ENCODE measurements at places on chromosomes 12 and 14.

DNA sequence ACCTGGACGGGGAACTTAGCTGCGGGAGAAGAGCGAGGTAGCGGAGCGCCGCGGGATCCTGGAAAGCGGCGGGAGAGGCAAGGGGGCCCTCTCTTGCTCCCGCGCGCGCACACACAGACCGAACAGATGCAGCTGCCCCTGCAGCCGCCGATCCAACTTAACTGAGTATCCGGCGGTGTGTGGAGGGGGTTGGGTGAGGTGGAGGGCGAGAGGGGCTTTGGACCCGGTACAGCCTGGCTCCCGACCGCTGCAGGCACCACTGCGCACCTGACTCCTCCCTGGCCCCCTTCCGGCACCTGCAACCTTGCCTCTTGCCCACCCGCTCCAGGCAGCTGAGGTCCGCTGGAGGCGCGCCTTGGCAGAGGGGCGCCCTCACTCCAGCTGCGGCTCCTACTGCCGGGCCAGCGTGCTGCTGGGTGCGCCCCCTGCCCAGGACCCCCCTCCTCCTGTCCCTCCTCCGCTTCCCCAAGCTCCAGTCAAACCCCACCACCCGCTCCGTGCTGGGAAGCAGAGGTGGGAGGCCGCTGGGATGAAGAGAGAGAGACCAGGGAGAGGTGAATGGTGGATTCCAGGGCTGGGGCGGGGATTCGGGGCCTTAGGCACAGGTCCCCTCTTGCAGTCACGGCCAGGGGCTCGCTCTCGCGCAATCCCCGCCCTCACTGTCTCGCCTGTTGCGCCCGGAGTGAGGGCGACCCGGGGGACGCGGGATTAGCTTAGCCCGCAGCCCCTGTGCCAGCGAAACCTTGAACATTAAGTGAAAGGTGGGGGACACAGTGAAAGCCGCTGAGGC lies 2.6 kb downstream of the DIO3 start:
- DNase-seq, result no peak

DNA sequence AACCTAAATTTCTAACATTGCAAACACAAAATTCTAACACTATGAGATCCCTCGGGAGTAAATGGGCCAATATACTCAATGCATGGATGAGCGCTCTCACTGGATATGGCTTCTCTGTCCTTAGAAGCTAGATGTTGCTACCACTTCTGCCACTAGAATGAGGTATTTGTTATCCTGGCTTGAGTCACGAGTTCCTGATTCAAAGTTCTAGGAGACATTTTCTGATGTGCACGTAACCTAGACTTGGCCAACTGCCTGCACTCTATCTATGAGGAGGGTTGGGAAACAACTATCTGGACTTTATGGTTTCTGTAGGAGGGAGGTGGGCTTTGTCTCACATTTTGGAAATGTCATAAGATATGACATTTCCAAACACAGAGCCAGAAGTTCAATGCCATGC lies 37.6 kb downstream of the FERMT2 start:
- DNase-seq, result no peak

- no peak for DNase-seq
Observed at GRCh38 chr12:10362325-10362724, 27.5 kb downstream of the KLRK1 start.

DNA sequence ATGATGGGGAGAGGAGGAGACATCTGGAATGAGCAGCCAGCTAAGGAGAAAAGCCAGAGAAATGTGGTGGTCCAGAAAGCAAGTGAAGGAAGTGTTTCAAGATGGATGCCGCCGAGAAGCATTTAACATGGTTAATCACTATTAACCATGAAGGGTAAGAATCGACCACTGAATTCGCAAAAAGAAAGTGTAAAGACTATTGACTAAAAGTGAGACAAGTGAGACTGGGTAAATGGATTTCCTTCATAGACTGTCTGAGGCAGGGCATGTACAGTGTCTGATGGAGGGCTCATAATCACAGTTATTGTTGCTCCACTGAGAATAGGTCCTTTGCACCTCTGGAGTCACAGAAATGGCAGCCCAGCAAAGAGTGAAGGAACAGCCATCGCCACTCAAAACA lies 25.3 kb upstream of the CLMN start:
- DNase-seq, result no peak

- no peak for DNase-seq
Observed at GRCh38 chr14:34824256-34824655, 50.9 kb downstream of the BAZ1A start.

DNA sequence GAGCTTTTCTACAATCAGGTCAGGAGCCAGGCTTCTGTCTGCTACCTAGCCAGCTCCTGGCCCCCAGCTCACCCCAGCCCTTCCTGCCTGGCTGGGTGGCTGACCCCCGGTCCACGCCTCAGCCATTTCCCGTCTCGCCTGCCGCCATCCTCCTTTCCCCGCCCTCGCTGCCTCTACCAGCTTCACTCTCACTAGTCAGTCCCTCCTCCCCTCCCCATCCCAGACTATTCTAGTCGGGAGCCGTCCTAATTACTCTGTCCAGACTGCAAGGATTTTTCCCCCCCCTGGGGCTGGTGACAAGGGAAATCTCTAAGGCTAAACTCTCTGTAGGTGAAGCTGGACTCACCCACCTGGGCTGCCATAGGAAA lies 825 bp downstream of the DHH start:
- DNase-seq, result no peak

DNA sequence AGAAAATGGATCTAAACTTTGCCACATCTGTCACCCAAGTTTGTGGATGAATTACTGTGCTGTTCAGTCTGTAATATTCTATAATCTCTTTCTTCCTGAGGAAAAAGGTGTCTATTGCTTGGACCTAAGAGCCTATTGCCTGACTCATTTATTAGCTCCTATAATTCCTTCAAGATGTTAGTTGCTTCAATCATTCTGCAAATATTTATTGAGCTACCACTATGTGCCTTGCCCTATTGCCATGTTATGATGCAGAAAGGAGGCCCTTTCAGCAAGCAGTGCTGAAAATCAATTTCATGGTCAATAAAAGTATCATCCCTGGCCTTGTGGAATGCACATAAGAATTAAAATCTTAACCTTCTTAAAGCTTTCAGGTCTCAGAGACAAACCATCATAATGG lies 113.6 kb downstream of the CCER1 start:
- DNase-seq, result no peak

- DNase-seq, result no peak
Observed at GRCh38 chr12:108798551-108799221, 58.7 kb downstream of the SSH1 start.

DNA sequence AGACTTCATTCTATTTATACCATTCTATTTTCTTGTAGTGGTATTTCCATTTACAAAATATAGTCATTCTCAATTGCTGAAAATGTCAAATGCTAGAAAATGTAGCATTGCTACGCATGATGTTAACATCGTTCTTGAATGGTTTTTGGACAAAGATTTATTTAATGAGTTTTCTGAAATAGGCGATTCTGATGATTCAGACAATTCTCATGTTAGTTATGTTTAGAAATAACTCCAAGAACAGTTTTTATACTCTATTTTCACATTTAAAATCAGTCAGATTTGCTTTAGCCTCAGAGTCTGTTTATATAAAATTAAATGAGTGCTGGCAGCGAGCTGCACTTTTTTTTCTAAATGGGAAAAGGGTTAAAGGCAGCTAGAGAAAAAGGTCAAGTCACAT lies 414.8 kb upstream of the MGAT4C start:
- DNase-seq, result no peak

GRCh38 chr12:68943848-68944247 lies 10.9 kb upstream of the CPM start:
- DNase-seq, result no peak

DNA sequence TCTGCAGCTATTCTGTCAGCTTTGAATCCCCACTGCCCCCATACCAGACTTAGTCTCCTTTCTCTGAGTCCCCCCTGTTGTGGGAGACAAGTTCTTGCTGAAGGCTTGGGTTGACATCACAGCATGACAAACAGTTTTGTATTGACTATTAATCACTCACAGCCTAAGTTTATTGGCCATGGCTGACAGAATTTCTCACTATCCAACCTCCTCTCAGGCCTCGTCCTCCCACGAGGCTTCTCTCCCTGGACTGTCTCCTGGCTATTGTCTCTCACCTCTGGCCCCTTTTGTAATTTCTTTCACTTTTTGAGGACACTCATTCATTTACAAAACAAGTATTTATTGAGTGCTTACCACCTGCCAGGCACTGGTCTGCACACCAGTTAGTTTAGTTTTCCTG lies 35.2 kb upstream of the DCD start:
- DNase-seq, result no peak

DNA sequence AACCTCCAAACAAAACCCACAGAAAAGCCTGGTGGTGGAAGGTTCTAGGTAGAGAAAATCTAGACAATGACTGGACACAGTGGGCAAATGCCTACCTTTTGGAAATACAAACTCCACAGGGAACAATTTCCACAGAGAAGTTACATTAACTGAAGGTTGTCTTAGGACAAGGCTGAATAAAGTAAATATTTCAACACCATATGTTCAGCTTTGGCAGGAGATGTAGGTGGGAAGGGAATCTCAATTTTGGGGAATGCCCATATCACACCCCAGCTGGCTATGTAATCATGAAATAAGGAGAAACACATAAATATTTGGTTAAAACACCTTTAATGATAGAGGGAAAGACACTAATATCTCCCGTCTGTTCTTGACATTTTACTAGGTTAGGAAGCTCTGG lies 5.4 kb downstream of the SALL2 start:
- no peak for DNase-seq

- no peak for DNase-seq
Observed at GRCh38 chr12:13238204-13238603, 41.7 kb downstream of the EMP1 start.

- no peak for DNase-seq
Observed at GRCh38 chr14:72201645-72202044, 269.4 kb downstream of the RGS6 start.

- DNase-seq, result no peak
Observed at GRCh38 chr14:91417983-91418386, 365 bp upstream of the CCDC88C start.

GRCh38 chr12:130700492-130701401 lies 15.4 kb downstream of the RIMBP2 start:
- no peak for DNase-seq

- DNase-seq, result no peak
Observed at GRCh38 chr12:113292091-113292490, 42.8 kb downstream of the SLC8B1 start.

GRCh38 chr12:79547044-79547734 lies 143.6 kb downstream of the PAWR start:
- DNase-seq, result no peak

DNA sequence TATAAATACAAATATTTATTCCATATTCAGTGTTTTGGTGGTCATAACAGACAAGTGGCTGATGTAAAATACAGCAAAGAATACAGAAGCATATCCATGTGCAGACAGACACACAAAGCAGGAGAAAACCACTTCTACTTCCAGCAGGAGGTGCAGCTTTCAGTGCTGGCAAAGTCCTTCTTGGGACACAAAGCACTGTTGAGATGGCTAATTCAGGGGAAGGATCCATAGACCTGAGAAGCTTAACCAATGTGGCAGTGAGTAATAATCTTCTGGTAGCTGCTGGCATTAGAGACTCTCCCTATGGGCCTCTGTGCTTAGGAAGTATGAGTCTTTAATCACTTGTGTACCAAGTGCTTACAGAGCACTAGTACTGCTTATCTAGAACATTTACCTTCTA lies 26.8 kb downstream of the AMN1 start:
- no peak for DNase-seq

DNA sequence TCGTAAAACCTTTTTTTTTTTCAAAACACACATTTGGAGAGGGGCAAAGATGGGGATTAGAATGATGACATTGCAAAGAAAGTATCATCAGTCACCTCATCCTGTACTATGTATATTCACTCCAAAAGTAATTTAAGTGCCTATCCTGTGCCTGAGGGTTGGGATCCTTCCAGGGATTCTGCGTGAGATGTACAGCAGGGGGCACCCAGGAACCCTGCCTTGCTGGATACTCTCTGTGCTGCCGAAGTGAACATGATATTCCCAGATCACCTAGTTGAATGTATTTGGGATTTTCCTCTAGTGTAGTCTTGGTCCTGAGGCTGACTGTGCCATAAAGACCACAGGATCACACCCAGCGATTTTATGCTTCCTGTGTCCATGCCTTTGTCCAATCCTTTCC lies 372.7 kb downstream of the IPO8 start:
- no peak for DNase-seq

DNA sequence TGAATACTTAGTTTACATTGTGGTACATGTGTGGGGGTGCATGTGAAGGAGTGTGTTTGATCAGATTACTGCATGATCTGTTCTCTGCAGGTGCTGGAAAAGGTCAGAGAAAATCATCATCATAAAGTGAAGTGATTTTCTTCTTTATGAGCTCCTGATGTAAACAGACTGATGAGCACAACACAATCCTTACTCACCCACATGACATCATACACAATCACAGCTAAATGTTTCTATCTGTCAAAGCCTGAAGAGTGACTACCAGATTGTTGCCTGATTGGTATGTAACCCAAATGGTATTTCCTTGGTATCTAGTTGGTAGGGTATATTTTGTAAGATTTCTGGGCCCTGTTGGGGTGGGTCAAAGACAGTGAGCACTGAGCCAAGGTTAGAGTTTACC lies 270.8 kb downstream of the FOXG1 start:
- no peak for DNase-seq

DNA sequence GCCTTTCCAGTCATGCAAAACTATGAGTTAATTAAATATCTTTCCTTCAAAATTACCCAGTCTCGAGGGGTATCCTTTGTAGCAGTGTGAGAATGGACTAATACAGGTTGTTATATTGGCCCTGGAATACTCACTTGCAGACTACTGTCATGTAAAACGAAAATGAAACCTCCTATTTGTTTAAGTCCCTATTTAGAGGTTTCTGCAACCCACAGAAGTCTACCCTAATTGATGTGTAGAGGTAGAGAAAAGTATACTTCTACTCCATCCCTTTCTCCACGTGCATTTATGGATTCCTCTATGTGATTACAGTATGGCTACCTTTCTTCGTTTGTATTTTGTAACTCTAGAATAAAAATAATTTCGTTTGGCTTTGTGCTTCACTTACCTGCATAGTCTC lies 371.1 kb downstream of the FSCB start:
- DNase-seq, result no peak

Measured in activated CD4-positive, CD25-positive, alpha-beta regulatory T cell treated with anti-CD3 and anti-CD28 coated beads, Interleukin-2, amount 50 U/mL, for 72 hours (primary cell).